ENCODE measurements at places on chromosomes 16 and 17.

DNA sequence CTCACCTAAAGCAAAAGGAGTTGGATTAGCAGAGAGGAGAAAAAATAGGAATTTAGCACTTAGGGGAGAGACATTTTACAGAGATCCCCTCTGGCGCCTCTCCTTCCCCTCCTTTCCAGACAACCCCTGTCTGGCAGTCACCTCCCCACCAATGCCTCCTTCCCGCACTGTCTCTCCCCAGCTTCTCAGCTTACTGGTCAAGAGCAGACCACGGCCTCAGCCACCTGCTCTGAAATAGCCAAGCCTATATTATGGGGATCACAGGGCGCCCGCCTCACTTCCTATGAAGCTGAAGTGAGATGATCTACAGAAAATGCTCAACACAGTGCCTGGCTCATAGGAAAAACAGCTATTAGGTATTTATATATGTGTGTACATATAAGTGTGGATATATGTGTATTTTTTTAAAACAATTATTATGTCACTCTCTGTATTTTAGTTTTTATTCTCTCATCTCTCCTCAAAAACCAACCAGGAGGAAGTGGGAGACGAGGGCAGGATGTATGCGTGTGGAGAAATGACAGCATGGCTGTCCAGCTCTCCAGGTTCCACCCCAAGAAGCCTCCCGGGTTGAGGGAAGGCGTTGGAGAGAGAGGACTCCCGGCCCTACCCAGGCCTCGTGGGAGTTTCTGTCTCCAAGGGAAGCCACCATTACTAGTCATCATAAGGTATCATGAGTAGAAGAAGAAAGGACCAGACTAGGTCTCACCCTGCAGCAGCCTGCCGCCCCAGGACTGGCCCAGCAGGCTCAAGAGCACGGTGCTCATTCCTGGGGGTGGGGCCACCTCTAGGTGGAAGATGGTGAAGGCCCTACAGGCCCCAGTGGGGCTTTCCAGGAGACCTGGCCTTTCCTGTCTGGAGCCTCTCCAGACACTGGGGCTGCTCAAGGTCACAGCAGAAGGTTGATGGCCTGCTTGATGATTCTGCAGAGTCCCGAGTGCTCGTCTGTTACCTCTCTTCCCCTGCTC, 27.2 kb downstream of the MAP3K14 start:
- no peak for DNase-seq

DNA sequence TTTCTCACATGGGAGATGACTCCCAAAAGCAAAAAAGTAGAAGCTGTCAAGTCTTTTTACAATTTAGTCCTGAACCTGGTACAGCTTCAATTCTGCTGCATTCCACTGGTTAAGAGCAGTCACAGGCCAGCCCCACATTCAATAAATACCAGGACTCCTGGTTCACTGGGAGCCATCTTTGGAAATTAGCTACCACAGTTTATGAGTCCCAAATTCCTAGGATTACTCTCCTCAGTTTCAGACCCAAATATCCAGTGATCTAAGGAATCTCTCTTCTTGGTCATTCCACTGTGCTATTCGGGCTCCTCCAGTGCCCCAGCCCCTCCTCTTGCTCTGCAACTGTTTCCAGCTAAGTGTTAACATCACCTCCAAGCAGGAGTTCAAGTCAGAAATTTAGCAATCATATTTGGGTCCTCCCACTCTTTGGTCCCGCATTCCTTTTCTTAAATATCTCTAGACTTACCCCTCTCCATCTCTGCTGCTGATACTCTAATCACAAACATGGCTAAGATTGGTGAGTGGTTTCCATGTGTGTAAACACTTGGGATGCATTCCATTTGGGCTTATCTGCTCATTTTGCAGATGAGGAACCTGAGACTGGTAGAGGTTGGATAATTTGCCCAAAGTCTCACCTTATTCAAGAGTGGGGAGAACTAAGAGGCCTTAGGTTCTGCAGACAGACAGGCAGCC, 9.6 kb upstream of the WIPF2 start:
- DNase-seq = no peak

DNA sequence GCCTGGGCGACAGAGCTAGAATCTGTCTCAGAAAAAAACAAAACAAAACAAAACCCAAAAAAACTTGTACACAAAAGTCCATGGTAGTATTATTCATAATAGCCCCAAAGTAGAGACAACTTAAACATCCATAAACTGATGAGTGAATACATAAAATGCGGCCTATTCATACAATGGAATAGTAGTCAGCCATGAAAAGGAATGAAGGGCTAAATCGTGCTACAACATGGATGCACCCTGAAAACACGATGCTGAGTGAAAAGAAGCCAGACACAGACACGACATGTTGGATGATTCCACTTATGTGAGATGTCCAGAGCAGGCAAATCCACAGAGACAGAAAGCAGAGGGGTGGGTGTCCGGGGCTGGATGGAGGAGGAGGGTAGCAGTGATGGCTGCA, 12.3 kb downstream of the KCNG4 start:
- DNase-seq = no peak

- no peak for DNase-seq
Observed at GRCh38 chr16:87703835-87704375, 61.9 kb downstream of the KLHDC4 start.
